ENCODE measurements at places on chromosomes 7 and 10.

DNA sequence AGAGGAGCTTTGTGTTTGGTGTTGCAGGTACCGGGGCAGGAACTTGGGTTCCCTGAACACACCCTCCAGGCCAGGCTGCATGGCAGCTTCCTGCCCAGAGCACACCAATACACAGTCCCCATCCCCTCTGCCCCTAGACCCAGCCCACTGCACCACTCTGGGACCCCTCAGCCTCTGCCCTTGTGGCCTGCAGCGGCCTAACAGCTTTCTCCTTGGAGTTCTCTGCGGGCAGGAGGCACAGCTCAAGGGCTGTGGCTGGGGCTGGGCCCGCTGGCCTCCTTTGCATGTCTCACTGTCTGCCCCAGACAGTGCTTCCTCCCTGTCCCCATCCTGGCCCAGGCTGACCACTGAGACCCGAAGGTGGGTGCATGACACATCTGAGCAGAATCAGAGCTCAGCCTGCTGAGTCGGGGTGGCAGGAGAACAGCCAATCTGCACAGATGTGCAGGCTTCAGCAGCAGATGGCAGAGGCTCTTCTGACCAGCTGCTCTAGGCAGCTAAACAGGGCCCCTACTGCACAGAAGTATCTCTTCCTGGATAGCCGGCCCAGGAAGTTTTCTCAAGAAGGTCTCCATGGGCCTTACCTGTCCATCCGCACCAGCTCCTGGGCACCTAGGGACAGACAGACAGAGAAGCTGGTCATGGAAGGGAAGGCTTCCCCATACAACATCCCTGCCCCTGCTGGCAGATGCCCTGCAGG lies 20.8 kb downstream of the VSIR start:
- no peak for DNase-seq

DNA sequence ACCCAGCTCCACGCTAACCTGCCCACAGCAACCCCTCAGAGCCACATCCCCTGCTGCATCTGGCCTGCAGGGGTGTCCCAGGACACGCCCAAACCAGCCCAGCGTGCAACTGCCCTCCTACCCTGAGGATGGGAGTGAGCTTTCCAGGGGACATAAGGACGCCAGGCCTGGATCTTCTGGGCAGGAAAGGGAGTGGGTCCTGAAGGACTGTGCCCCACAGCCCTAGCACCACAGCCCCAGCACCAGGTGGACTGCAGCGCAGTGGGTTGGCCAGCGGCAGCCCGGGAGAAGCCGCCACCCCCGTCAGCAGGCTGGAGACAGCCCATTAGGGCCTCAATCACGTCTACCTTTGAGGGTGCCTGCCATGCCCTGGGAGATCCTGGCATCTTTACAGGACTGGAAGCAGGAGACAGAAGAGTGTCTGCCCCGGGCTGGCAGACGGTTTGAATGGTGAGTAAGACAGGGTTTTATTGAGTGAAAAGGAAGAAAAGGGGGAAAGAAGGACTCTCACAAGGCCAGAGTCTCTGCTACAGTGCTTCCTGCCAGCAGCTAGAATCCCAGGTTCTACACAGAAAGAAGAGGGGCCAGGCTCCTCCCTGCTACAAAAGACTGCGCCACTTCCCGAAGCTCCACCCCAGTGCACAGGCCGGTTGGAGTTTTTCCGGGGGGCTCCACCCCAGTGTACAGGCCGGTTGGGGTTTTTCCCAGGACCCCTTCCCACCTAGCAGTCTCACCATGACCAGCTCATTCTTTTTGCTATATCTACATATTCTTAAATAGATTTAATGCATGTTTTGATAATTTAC lies 69.8 kb upstream of the KCTD7 start:
- DNase-seq, result no peak

- DNase-seq, result peak; percentile 96
These were observed 88.3 kb downstream of the PTPRZ1 start for GRCh38 chr7:121961089-121961867.

DNA sequence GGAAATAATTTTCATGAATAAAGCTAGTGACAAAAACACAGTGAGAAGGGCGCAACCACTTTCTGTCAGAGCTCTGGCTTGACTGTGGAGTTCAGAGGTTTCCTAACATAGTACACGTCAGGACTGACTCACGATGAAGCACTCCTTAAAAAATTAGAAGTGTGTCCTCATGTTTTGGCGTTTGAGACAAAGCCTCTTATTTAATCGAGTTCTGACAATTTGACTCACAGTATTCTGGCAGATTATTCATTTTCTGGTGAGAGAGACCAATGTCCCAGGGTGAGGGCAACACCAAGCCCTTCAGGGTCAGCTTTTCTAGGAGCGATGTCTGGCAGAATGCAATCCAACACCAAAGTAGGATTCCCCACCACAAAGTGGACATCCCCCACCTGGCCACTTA lies 108.7 kb downstream of the DIP2C start:
- DNase-seq, result peak; percentile 85

DNA sequence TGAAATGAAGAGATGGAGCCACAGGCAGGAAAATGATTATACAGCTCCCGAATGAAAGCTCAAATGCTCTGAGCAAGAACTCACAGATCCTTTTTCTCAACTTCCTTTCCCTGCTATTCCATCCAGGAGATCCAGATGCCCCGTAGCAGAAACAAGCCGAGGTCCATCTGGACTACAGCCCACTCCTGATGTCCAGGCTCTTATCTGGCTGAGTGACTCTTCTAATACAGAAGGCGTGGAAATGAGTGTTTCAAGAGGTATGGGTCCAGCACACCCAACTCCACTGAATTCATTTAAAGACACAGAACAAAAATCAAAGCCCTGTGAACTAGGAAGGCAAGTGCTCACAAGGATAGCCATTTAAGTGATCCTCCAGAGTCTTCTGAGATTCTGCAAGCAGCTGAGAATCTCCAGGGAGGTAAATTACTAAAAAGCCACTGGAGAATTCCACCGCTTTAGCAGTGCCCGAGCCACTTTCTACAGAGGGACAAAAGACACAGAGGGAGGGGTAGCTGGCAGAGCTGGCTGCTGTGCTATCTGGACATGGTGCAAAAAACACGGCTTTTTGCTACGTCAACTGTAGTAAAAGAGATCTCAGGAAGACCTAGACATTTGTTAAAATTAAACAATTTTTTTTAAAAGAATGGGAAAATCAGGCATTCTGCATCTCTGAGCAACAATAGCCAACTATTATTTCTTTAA lies 24.5 kb downstream of the FAM171A1 start:
- no peak for DNase-seq

DNA sequence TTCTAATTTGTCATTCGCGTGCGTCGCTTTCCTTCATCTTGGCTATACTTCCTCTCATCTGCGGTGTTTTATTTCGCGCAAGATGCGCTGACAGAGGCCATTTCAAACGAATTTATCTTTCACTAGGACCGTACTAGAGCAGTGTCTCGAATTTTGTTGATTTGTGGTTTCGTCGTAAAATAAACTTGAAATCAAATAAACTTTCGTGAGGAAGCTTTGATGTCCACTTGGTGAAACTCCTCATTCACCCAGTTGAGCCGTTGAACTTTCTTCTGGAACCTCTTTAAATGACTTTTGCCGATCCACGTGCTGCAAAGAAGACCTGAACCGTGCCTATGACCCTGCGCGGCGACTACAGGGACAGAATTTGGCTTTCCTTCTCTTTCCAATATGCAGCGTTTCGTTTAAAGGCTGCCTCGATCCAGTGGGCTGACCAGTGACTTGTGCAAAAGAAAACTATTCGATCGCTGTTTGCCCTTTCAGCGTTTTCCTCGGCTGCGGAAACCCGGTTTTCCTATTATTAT lies 163.9 kb upstream of the PPP1R3A start:
- no peak for DNase-seq

DNA sequence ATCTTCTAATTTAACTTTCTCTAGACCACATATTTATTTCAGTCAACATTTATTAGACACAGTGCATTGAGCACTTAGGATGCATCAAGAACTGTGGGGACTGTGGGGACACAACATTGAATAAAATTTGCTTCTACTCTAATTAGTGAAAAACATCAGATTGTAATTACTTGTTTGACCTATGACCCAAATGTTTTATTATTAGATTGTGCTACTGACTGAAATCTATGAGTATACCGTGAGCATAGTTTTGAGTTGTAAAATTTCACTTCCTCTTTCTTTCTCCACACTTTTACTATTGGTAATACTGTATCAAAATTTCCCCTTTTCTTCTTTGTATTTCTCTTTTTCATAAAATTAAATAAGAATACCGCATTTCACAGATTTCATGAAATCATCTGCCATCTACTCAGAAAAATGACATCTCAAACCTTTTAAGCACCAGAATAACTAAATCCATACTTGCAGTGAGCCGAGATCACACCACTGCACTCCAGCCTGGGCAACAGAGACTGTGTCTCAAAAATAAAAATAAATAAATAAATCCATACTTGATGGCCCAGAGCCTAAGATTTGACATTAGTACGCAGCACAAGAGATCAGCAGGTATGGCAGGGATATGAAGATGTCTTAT lies 25.4 kb upstream of the INPP5F start:
- no peak for DNase-seq

DNA sequence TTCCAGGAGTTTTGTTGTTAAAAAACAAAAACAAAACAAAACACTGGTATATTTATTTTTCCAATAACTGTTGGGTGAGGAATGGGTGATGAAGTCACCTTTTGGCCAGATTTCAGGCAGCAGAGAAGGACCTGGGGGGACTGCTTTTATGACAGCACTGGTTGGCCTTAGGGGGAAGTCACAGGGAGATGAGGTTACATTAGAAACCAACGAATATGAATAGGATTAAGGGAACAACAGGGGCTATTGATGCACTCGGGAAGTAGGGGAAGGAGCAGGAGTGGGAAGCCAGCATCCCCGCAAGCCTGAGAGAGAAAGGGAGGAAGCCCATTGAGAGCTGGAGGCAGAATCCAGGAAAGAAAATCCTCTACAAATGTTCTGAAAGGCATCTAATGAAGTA lies 958.4 kb downstream of the TYW1 start:
- DNase-seq, result no peak

DNA sequence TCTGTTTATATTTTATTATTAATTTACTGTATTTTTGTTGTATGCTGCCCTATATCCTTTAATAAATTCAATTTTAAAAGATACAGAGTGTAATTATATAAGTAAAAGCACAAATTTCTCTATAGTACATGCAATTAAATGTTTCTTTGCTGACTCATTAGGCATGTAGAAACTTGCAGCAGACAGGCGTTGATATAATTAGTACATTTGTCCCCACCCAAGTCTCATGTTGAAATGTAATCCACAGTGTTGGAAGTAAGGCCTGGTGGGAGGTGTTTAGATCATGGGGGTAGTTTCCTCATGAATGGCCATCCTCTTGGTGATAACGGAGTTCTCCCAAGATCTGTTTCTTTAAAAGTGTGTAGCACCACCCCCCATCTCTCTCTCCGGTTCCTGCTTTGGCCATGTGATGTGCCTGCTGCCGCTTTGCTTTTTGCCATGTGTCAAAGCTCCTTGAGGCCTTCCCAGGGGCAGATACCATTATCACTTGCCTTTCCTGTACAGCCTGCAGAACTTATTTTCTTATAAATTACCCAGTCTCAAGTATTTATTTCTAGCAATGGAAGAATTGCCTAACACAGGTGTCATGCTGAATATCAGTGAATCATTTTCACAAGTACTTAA lies 63.7 kb downstream of the TSPAN12 start:
- DNase-seq, result peak; percentile 1

- DNase-seq, result peak; percentile 75
These were observed 2.1 kb upstream of the IDE start for GRCh38 chr10:92575961-92576360.

DNA sequence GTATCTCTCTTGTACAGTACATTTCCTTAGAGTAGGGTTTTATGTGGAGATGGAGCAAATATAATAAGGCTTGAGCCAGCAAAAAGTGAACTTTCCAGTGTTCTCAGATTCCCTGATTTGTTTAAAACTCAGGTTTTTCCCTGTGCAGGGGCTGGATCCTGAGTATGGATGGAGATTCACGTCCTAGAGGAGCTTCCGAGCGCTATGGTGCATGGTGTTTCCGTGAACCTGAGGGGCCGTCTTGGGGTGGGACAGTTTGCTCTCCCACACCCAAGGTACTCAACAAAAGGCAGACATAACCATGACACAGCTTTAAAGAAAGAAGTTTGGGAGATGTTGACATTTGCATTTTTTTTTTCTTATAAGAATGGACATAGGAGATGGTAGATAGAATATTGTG lies 122.5 kb downstream of the SEC23IP start:
- DNase-seq, result no peak

- no peak for DNase-seq
These were observed 129.4 kb downstream of the DNAJB6 start for GRCh38 chr7:157465891-157466866.

- no peak for DNase-seq
These were observed 1132.3 kb downstream of the XPNPEP1 start for GRCh38 chr10:108791030-108791429.

DNA sequence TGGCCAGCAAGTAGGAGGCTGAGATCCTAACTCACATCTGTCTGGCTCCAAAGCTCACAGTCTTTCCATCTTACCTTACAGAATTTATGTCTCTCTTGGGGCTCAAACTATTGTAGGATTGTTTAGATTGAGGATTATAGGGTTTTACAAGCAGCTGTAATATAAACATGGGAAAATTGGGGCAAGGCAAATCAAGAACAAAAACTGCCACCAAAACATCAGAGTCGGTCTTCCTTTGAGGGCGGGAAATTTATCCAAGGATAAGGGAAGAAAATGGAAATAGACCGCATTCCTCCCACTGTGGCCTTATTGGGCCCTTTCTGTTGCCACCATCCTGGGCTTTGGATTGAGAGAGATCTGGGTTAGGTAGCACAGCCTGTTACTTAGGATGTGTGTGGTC lies 22.5 kb downstream of the RBM20 start:
- DNase-seq, result no peak

DNA sequence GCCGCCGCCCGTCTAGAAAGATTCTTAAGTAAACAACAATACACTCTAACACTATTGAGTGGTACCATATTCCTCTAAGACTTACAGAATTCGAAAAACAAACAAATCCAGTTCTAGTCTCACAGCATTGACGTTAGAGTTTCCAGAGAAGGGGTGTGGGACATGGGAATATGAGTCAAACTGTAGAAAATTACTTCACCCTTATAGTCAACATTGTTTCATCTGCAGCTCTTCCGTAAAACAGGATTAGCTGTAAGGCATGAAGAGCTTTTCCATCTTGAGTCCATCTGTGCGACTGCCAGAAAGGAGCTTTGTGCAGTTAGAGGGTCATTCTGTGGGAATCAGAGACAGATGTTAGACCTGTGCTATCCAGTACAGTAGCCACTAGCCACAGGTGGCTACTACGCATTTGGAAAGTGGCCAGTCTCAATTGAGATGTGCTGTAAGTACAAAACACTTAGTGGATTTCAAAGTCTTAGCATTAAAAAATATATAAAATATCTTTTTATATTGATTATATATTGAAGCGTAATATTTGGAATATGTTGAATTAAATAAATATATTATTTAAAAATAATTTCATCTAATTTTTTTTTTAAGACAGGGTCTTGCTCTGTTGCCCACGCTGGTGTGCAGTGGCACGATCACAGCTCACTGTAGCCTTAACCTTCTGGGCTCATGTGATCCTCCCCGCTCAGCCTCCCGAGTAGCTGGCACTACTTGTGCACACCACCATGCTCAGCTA lies 79.8 kb upstream of the MPP7 start:
- peak; percentile 35 for DNase-seq

- DNase-seq, result no peak
These were observed 5.4 kb downstream of the ADAMTS14 start for GRCh38 chr10:70677620-70678249.
